ENCODE measurements at places on chromosomes 2 and 18.

DNA sequence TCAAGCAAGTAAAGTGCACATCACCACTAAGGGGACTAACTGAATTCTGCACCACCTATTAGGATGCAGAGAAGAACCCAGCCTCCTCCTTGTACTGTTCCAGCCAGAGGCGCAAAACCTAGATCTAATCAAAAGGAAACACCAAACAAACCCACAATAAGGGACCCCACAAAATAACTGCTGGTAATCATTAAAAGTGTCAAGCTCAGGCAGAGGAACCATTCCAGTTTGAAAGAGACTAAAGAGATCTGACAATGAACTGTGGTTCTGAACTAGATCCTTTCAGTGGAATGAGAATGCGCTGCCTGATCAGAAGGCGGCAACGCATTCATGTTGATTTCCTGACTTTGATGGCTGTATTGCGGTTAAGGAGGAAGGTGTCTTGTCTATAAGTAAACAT lies 16.8 kb downstream of the HDLBP start:
- DNase-seq = no peak

GRCh38 chr18:5052491-5052890 lies 144.6 kb downstream of the AKAIN1 start:
- DNase-seq = no peak

DNA sequence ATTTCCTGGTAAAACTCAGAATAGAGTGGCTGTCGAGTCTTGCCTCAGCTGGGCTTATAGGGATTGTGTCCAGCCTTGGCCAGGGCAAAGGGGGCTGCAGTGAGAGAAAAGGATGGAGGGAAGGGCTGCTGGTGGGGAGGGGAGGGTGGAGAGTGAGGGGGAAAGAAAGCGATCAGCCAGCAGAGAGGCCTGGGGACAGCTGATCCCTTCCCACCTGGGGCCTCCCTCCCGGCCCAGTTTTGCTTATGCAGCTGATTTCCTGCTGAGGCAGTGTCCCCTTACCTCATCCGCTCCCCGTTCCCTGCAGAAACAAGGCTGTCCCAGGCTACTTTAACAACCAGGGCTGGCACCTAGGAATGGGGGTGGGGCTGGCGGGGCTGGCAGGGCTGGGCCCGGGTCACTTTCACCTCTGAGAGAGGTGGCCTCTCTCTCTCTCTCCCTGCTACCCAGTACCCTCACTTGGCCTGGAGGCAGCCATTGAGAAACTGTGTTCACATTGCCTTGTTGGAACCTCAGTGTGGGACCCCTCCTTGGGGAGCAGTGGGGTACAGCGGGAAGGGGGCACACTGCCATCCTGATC lies 12.2 kb upstream of the GMPPA start:
- DNase-seq = no peak

GRCh38 chr18:49757513-49758262 lies 55.6 kb downstream of the ACAA2 start:
- no peak for DNase-seq

GRCh38 chr18:49985236-49985635 lies 171.9 kb upstream of the ACAA2 start:
- no peak for DNase-seq

GRCh38 chr2:46050027-46050426 lies 247.2 kb upstream of the EPAS1 start:
- no peak for DNase-seq

DNA sequence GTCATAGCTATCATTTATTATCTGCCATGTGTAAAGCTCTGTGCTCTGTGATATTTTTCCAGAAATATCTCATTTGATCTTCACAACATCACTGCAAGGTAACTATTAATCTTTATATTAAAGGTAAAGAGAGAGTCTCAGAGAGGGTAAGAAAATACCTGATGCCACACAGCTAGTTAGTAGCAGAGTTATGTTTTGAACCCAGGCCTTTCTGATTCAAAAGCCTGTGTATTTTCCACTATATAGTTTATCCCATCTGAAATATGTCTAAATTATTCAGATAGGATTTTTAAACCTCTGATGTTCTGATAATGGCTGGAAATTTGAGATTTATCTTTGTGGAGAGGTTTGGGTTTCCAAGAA lies 10.1 kb downstream of the INPP1 start:
- DNase-seq = no peak

DNA sequence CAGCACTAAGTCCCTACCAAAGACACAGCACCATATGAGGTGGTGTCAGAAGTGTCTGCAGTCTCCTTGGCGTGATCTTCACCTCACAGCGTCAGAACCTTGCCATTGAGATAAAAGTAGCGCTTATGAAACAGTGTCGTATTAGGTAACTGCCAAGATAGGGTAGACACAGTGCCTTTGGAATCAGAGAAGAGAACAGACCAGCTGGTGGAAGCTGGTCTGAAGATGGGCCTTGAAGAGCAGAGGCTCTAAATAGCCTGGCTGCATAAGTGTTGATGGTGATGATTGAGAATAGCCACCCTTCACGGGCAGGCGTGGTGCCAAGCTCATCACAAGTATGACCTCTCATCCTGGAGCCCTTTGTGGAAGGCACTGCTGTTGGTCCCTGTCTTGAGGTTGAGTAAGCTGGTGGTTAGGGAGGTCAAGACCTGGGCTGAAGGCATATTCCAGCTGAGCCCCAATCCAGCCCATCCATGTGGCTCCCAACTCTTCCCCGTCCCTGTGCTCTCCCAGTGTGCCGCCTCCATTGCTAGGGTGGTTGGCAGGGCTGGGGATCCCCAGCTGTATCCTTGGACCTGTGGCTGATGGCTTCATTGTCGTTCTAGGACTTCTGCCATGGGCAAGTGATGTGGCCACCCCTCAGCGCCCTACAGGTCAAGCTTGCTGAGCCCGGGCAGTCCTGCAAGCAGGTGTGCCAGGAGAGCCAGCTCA lies 187.4 kb downstream of the MGAT5 start:
- no peak for DNase-seq

- no peak for DNase-seq
Observed at GRCh38 chr2:155696571-155696970, 636.0 kb downstream of the NR4A2 start.

DNA sequence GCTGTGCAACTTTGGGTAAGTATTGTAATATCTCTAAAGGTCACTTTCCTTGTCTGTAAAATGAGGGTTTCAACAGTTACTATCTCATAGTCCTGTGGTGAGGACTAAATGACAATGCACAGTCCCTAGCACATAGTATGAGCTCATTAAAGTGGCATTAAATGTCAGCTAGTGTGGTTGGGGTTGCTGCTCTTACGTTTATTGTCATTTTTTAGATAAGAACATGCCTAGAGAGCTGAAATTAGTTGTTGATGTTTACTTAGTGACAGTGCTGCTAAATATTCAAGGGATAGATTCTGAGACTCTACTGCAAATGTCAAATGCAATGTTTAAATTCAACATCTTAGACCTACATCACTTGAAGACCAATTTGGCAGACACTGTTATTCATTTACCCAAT lies 356.1 kb upstream of the ETAA1 start:
- DNase-seq = no peak

DNA sequence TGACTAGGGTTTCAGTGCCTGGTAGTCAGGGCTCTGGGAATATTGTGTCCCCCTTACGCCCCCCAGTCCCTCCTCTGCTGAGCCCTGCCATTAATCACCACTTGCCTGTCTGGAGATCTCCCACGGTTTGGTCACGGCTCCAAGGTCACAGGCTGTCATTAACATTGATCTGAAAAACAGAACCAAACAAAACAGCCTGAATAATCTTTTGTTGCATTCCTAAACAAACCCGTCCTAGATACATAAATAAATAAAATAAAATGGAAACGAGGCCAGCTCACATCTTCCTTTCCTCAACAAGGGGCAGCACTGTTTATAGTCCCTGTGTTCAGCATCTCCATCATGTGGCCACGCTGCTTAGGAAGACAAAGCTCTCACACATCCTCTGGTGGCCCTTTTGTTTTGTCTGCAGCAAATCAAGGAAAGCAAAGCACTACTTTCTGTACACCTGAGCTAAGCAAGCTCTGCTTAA lies 282.8 kb downstream of the AGPS start:
- no peak for DNase-seq

GRCh38 chr2:38028829-38029228 lies 47.1 kb downstream of the CYP1B1 start:
- no peak for DNase-seq

DNA sequence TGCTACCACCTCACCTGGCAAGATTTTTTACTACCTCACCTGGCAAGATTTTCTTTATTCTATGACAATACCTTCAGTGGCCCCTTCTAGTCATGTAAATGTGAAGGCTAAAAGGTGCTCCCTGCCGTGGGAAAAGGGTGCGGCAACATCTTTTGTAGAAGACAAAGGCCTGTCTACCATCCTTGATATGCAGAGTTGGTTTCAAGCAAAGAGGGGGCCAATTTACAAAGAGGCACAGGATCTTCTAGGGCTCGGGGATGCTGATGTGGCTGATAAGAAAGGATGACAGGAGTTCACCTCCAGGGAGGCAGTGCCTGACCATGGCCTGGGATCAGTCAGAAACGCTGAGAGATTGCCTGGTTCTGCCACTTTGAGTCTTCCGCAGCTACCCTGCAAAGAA lies 165.4 kb upstream of the SLC1A4 start:
- no peak for DNase-seq

- no peak for DNase-seq
Observed at GRCh38 chr2:42788-43187, 3.5 kb downstream of the FAM110C start.

GRCh38 chr2:52611759-52612158 lies 1155.8 kb upstream of the CHAC2 start:
- no peak for DNase-seq

DNA sequence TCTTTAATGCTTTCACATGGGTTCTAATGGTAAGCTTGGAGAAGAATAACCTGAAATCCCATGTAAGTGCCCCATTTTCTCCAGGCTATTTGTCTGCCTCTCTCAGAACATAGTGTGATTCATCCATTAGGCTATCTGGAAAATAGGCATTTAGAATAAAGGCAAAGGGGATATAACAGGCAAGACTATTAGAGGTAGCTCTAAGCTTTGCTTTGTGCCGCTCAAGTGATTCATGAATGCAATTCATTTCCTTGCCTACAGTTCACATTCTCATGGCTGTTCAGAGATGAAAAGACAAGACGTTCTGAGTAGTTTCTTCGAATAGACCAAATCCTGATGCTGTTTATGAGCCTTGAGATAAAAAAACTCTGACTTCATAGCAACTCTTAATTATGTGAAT lies 101.7 kb downstream of the ANKRD44 start:
- DNase-seq = no peak

DNA sequence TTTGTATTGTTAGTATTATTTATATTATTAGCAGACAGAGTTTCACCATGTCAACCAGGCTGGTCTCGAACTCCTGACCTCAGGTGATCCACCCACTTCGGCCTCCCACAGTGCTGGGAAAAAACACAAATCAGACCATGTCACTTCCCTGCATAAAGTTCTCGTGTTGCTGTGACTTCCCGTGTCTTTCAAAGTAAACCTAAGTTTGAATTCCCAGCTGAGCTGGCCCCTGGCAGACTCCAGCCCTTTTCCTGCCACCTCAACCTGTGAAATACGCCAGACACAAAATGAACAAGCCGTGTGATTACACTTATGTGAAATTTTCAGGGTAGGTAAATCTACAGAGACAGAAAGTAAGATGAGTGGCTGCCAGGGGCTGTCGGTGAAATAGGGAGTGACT lies 7.9 kb downstream of the BOK start:
- no peak for DNase-seq

DNA sequence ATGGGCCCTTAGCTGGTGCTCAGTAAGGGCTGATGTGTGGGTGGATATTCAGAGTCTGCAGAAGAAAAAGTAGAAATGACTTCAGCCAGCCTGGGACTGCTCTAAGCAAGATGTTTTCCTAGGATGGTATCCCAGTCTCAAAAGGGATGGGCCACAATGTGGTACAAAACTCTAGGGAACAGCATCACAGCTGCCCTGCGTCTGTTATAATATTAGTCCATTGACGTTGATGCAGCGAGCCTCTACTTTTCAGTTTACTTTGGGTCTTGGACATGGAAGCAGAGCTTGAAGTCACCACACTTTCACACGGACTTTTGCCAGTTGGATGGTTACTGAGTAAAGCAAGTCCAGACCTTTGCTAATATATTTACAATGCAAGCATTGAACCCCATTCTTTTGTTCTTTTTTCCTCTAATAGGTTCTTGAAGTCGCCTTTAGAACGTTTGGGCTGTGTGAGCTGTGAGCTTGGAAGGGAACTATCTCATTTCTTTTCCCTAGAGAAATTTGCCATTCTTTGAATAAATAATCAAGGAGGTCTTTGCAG lies 105.7 kb downstream of the RDH14 start:
- DNase-seq = no peak

- DNase-seq = no peak
Observed at GRCh38 chr2:171627412-171627811, 59.9 kb upstream of the DYNC1I2 start.

GRCh38 chr2:238702276-238703052 lies 145.4 kb upstream of the TWIST2 start:
- DNase-seq = no peak

GRCh38 chr2:169664978-169665930 lies 29.0 kb downstream of the CFAP210 start:
- DNase-seq = no peak

DNA sequence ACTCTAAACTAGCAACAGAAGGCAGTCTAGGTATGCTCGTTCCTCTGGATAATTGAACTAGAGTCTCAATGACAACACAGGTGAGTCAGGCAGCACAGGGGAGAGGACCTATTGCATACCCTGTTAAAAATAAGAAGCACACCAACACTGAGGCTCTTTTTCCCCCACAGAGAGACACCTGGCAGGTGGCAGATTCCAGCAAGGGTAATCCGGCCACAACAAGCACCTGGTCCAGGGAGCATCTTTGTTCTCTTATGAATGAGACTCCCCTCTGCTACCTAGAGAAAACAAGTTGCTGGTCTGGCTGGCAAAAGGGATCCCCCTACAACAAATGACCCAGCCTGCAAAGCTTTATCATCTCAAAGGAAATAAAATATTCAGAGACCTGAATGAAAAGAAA lies 508.9 kb upstream of the POU3F3 start:
- no peak for DNase-seq

- no peak for DNase-seq
Observed at GRCh38 chr18:59453468-59453961, 94.5 kb upstream of the LMAN1 start.

DNA sequence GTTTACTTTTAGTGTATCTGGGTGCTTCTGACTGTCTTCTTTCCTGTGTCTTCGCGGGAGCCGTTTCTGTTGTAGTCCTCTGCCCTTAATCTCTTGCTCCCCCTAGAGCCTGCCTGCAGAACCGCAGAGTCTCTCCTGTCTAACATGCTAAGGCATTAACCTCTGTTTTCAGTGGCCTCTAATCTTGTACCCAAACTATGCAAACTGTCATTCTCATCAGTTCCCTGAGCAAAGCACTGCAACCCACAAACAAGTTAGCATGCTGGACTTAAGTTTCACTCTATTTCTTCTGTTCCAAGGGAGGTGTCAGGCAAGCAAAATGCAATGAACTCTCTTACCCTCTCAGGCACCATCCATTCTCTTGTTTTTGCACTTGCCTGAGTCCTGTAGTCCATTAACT lies 138.4 kb downstream of the OTX1 start:
- DNase-seq = no peak

- DNase-seq = no peak
Observed at GRCh38 chr2:69013142-69013839, at the start of gene ANTXR1. Gene ANTXR1, plus strand, starts transcription at chr2:69013179. Its CDS starts 321 bp downstream, at chr2:69013500.

All from CD4-positive, alpha-beta T cell treated with Interleukin-15 for 1 hour (primary cell).